ENCODE measurements at places on chromosomes 5 and 9.

DNA sequence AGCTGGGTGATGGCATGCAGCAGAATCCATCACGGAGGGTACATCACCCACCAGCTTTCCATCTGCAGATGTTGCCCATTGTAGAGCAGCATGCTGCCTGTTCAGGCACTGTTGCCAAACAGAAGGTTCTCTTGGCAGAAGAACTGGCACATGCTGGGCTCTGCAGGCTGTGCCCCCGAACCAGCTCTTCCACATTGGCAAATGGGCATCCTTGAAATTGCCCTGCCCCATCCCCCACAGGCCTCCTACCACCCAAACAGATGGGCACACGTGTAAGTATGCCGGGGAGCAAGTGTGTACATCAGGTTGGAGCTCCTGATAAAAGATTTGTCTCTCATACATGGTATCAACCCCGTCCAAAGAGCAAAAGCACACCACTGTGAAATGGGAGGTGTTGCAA is 220.3 kb upstream of the TAS2R1 start:
- no peak for DNase-seq

GRCh38 chr5:43637416-43637815 is 34.4 kb downstream of the NNT start:
- DNase-seq = no peak

- DNase-seq = no peak
Observed at GRCh38 chr9:78235256-78235761, 566 bp upstream of the CEP78 start.

- DNase-seq = no peak
Observed at GRCh38 chr5:38208782-38209378, 49.5 kb upstream of the EGFLAM start.

- DNase-seq = no peak
Observed at GRCh38 chr9:22030101-22030598, 21.0 kb upstream of the CDKN2B start.

GRCh38 chr5:178323961-178324360 is 91.4 kb upstream of the PHYKPL start:
- no peak for DNase-seq

GRCh38 chr9:18058564-18059442 is 415.1 kb upstream of the ADAMTSL1 start:
- no peak for DNase-seq

DNA sequence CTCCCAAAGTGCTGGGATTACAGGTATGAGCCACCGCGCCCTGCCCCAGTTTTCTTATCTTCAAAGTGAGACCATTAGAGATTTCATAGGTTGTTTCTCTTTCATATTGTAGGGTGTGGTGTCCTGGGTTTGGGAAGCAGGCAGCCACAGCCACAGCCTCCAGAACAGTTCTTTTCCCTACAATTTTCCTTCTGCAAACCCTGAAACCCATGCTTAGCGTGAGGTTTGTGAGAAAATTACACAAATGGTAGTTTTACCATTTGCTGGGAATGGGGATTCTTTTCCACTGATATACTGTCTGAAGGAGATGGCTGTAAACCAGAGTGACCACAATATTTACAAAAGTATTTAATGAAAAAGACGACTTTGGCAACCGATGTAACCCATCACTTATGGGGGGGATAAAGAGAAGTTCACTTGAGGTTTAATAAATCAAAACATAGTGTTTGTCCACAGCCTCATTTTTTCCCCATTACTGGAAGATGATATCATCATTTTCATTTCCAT is 26.7 kb upstream of the ECM2 start:
- DNase-seq = no peak

DNA sequence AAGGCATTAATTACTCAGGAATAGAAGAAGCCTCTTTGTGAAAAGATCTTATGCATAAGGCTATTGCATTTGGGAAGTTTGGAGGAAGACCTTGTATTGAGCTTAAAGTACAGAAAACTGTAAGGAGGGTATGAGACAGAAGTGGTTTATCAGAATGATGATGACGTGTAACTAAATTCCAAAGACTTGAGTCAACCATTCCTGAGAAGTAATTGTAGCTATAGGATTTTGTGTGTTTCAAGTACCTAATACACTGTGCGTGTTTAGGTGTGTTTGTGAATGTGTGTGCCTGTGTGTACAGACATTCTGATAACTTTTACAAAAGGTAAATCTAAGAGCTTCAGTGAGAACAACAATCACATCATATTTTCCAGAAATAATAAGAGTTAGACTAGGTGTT is 46.5 kb upstream of the IRX2 start:
- DNase-seq = no peak

DNA sequence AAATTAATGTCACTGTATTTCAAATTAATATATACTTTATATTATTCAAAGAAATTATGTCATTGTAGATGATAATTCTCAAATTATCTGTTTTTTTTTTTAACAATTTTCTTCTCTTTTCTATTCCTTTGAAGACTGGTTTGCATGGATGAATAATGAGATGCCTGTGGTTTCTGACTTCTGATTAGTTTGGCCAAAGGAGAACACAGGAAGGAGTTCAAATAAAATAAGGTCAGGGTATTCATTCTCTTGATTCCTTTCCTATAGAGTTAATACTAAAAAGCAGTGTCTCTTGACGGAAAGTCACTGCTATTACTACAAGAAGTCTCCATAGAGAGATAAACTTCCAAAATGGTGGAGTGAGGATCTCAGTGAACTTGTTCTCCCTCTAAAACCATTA is 279.6 kb upstream of the FTMT start:
- no peak for DNase-seq

DNA sequence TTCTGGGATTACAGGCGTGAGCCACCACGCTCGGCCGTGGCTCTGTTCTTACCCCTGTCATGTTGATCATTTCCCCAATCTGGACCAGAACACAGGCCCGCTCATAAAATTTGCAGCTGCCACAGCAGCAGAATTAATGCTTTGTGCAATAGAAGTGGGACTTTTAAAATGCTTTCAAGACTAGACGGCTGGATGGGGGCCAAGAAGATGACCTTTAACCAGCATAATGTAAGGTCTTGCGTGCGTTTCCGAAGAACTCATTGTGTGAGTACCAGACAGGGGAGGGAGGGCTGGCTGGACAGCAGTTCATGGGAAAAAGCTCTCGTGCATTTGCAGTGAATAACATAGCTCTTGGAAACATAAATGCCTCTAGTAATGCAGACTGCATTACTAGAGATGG is 3.5 kb upstream of the WDR38 start:
- DNase-seq = no peak

- DNase-seq = no peak
Observed at GRCh38 chr5:15441433-15442192, 58.4 kb upstream of the FBXL7 start.

DNA sequence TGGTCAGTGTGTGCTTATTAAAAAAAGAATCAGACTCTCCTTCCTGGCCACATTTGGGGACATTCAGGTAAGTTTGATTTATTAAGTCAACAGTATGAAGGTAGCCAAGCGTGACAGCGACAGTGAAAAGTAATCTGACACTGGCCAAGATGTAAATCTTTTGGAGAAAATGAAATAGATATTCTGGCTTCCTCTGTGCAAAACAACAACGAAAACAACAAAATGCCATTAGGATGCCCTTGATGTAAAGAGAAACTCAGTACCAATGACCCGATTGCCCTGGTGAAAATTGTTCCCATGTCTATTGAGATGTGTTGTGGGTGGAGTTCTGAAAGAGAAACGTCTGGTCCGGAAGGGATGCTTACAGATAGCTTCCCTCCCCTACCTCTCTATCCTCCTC is 267.8 kb downstream of the MAT2B start:
- no peak for DNase-seq

DNA sequence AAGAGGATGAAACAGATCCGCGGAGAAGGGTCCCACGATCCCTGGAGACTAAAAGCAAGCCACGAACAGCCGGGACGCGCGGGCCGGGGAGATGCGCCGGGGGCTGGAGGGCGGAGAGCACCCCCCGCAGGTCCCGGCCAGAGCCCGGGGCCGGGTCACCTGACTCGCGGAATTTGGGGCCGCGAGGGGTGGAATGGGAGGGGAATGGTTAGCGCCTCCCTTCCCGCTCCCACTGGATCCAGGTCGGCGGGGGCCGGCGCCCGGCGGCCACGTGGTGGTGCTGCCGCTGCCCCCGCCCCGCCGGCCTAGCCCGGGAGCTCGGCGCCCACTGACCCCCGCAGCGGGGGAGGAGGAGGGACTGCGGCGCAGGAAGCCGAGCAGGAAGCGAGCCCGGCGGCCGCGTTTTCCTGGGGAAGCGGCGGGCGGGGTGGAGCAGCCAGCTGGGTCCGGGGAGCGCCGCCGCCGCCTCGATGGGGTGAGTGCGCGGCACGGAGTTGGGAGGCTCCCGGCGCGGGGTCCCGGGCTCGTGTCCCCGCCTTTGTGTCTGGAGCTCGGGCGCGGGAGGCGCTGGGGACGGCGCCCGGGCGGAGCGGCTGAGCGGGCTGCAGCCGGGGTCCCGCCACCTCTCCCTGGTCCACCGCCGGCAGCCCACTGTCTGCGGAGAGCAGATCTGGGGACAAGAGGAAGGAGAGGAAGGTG is at the start of gene RAI14:
Gene RAI14, plus strand, starts transcription at position 328 of the 699 bp plus-strand sequence. CDS start 30,592 bp downstream, outside the sequence.
- no peak for DNase-seq

GRCh38 chr9:107142430-107142829 is 140.6 kb upstream of the RAD23B start:
- DNase-seq = no peak

DNA sequence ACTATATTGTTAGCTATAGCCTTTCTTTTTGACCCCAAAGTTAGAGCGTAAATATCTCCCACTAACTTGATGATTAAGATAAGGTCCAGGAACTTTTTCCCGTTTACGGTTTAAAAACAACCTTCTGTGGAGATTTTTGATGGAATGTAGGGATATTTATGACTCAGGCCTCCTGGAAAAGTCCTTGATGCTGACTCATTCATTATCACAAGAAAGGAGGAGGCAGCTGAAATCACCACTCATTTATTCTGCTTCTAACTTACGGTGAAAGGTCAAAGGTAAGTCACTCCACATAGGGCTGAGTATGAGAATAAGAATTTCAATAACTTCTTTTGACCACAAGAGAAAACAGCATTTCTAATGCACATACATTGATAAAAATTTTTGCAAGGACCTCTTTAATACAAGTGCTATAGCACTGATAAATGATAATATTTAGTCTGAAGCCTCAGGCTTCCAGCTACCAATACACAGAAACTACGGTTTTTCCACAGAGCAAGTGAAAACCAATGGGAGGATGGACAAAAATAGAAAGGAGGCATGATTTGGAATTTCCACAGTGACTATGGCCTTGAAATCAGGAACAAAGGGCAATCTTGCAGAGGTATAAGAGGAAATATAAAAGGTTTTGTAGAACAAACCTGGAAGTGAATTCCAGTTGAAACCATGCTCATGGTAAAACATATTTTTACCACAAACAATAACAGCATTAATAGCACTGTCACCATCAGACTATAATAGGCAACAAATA is 146.5 kb downstream of the PPP2R2B start:
- no peak for DNase-seq

DNA sequence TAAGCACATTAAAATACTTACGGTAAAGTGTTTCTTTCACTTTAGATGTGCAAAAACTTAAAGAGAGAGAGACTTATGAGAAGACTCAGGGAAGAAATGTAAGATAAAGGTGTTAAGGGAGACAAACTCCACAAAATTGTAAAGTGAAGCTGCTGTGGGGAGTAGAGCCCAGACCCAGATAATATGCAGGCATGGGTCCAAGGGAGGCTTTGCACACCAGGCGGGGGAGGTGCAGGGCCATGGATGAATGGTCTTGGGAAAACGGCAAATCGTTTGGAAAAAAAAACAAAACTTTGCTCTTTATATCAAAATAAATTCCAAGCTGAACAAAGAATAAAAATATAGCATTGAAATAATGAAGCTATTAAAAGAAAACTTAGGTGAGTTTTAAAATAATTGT is 9.1 kb downstream of the SYK start:
- no peak for DNase-seq

- no peak for DNase-seq
Observed at GRCh38 chr5:76927961-76928360, 24.9 kb upstream of the CRHBP start.

DNA sequence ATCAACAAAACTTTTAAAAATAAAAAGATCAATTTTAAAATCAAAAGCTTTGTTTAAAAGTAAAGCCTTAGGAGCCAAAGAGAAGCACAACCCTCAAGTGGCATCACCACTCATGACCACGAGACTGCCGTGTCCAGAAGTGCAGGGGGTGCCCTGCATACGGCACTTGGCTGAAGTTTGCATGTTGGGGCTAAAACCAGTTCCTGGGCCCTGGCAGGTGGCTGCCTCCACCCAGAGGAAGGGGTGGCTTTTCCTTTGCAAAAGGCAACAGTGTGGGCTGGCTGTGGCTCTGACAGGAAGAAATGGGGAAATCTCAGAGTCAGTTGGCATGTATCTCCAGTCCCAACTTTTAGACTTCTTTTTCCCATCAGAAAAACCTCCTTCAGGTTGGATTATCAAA is 15.3 kb downstream of the TRMO start:
- DNase-seq = no peak

DNA sequence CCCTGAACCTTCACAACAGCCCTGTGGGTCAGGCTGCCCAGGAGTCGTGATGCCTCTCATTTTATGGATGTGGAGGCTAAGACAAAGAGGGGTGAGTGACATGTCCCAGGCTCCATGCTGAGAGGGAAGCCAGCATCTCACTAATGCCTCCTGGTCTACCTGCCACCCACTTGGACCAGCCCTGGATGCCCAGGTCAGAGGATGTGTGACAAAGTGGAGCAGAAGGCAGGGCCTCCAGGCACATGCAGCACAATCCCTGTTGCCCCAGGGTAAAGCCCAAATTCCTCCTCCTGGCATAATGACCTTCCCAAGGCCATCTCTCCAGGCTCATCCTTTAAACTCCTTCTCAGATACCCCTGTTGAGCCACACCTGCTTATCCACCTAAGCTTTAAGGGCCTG is 51.4 kb upstream of the XPA start:
- no peak for DNase-seq

GRCh38 chr5:171736976-171737891 is 48.4 kb upstream of the SMIM23 start:
- DNase-seq = no peak

GRCh38 chr5:147259837-147260236 is 25.0 kb downstream of the STK32A start:
- no peak for DNase-seq

DNA sequence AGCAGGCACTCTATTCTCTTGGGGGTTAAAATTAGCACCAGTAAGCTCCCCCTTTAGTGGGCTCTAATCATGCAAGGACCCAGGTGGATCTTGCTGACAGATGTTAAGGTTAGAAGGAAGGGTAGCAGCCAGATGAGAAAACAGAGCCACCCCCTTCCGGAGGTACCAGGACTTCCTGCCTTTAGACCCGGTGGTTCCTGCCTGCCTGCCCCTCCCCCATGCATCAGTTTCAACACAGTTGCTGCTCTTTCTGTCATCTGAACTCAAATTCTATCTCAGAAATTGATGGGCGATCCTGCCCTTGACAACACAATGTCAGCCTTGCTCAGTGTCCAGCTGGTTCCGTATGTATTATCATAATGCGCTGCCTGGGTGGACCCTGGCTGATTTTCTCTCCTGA is 287.3 kb downstream of the EBF1 start:
- DNase-seq = no peak

DNA sequence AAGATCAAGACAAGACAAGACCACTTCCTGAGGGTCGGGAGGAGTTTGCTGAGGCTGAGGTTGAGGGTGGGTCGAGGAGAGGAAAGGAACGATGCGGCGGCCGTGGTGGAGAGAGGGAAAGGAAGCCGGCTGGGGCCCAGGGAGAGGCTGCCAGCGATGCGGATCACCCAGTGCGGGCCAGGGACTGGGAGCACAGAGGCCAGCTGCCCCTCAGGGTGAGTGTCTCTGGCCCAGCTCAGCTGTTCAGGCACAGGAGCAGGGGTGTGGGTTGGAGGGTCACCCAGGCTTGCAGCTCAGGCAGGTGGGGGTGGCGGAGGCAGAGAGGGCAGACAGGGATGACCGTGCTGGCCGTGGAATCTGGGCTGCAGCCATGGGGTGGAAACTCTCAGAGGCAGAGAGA is 99.5 kb downstream of the FGF18 start:
- no peak for DNase-seq

Measured in stimulated activated CD8-positive, alpha-beta memory T cell treated with anti-CD3 and anti-CD28 coated beads, Interleukin-4, amount 100 ng/mL, for 1 hour (primary cell).